ENCODE measurements at places on chromosomes 7 and 10.
A peak's percentile ranks its signal among the peaks of the same experiment; 100 is the strongest.

- no peak for DNase-seq
Measured at GRCh38 chr7:96786998-96787395, 77.4 kb upstream of the SEM1 start.

DNA sequence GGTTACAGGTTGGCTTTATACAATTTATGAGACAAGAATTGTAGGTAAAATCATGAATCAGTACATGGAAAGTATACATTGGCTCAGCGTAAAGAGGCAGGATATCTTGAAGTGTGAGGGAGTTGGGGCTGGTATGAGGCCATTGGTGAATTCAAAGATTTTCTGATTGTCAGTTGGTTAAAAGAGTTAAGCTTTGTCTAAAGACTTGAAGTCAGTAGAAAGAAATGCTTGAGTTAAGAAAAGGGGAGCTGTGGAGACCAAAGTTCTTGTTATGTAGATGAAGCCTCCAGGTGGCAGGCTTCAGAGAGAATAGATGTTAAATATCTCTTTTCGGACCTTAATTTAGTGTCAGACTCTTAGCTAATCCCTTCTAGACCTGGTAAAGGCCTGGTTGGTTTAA lies 341.0 kb downstream of the GALNT17 start:
- DNase-seq = no peak

DNA sequence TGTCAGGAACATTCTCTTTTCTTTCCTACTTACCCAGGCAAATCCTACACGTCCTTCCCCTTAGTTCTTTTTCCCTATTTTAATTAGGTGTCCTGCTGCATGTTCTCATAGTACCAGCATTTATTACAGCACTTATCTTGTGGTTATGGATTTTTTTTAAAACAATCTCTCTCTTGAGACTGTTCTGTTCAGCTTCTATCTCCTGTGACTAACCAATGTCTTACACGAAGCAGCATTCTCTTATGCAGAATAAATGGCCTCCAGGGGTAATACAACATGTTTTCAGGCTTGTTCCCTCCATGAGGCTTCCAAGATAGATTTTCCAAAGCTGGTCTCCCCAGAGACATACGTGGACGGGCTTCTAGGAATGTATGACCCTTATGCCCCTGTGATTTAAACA lies 1096.1 kb upstream of the CELF2 start:
- no peak for DNase-seq

DNA sequence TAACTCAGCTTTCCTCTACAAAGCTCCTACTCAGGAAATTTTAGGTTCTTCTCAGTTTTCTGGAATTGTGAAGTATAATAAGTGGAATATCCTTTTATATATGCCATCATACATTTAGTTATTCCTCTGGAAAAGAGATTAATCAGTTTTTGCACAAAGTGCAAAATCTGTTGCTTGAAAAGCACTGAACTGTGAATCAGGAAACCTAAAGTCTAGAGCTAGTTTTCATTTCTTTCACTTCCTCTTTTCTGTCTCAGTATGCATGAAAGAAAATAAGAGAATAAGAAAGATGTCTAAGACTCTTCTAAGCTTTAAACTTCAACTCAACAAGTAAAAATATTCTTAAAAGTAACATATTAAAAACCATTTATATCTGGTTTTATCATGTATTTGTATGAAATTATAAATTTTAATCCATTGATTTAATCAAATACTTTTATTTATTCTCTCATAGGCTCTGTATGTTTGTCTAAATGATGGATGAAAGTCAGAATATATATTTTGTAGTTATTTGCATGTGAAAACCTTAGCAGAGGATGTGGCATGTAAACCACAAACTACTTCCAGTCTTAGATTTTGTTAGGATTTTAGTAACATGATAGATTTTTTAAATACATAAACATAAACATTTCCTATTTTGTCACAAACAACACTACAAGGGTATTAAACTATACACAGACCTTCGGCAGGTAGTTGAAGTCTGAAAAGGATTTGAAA lies 1073.0 kb downstream of the XPNPEP1 start:
- DNase-seq = no peak

GRCh38 chr10:110861930-110862649 lies 9.6 kb upstream of the PDCD4 start:
- DNase-seq = no peak

- DNase-seq = no peak
Measured at GRCh38 chr7:82275342-82275741, 168.2 kb downstream of the CACNA2D1 start.

DNA sequence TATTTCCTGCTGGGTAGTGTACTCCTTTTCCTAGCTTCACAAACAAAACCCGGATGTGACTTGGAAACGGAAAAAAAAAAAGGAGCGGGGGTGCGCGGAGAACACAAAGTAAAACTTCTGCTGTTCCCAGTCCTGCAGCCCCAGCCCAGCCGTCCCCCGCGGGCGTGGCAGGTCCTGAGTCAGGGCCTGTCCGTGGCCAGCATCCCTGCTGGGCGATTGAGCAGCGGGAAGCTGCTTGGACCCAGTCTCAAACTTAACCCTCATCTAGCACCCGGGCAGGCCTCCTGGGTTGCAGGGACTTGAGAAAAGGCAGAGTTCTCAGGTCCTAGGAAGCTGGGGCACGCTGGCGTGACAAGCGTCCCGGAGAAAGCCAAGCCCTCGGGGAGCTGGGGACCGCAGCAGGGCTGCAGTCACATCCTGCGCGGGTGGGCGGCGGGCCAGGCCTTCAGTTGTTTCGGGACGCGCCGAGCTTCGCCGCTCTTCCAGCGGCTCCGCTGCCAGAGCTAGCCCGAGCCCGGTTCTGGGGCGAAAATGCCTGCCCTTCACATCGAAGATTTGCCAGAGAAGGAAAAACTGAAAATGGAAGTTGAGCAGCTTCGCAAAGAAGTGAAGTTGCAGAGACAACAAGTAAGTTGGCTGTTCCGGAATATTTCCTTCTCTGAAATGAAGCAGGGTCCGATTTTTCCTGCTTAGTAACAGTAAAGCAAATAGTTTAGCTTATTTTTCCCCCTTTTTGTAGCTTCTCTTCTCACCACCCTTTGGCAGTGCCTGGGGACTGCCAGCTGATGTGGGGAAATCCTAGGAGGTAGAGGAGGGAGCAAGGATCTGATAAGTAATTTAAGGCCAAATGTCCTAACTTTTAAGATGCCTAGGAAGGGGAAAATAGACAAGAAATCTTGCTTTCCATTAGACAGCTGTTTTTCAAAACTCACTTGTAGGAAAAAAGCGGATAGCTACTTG lies at the start of gene GNG11:
Gene GNG11 (plus strand): TSS at position 129 of the 960 bp plus-strand sequence. CDS start 403 bp downstream, at position 532.
- peak; percentile 18 for DNase-seq

GRCh38 chr10:57663401-57663800 lies 604.3 kb downstream of the IPMK start:
- DNase-seq = no peak

GRCh38 chr10:67527351-67527750 lies 168.6 kb downstream of the CTNNA3 start:
- no peak for DNase-seq

DNA sequence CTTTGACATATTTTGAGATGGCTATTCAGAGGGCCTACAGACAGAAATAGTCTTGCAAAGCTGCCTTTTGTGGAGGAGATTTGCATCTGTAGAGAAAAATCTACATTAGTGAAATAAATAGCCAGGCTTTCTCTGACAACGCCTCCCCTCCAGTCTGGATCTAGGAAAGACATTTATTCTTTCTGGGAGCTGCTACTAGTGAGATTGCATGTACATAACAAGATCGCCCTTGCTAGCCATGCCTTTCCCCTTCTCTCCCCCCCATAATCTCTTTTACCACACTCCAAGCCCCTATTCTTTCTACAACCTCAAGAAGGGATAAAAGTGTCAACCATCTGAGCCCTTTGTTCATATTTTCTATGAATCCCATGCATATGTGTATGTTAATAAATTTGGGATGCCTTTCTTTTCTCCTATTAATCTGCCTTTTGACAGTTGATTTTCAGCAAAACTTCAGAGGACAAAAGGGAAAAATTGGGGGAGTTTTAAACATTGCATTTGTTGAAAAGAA lies 194.2 kb downstream of the SNX13 start:
- DNase-seq = no peak

GRCh38 chr10:52146766-52147165 lies 167.3 kb upstream of the DKK1 start:
- no peak for DNase-seq

- DNase-seq = no peak
Measured at GRCh38 chr7:27000496-27000895, 95.3 kb downstream of the HOXA1 start.

- DNase-seq = no peak
Measured at GRCh38 chr10:76779796-76780301, 857.8 kb downstream of the KCNMA1 start.

- no peak for DNase-seq
Measured at GRCh38 chr7:4189131-4189570, 492.9 kb upstream of the FOXK1 start.

- no peak for DNase-seq
Measured at GRCh38 chr10:127182161-127182560, 14.2 kb downstream of the INSYN2A start.

DNA sequence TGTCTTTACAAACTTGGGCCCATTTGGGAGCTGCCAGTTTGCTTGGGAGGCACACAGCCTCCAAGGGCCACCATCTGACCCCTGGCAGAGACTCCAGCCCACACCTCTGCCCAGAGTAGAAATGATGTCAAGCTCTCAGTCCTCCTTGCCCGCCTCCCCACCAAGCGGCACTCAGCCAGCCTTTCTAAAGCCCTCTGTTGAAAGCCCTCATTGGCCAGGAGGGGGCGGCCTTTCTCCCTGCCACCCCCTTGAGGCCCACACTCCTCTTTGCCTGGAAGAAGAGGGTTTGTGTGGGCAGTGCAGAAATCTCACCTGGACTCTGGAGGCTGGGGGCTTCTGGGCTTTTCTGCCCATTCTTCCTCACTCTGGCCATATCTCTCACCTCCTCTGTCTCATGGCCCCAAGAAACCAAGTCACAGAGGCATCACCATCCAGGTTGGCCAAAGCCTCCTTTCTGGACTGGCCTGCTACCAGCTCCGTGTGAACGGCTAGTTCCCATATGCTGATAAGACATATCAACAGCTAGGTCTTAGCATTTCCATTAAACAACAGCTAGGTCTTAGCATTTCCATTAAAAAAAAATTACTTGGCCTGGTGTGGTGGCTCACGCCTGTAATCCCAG lies 36.1 kb downstream of the UBTD1 start:
- no peak for DNase-seq

DNA sequence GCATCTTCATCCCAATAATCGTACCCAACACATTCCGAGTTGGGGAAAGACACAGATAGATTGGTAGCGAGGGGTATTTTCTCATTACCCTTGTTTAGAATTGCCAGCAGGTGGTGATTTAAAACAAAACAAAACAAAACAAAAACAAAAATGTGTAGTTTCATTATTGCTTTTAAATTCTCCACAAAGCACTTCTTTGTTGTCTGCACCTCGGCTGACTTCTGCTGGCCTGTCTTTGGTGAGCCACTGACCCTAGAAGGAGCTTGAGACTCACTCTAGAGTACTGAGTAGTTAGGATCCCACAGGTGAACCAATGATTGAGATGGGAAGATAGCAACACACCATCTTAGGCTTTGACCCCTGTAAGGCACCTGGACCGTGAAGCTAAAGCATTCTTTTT lies 105.4 kb upstream of the BET1 start:
- DNase-seq = no peak

DNA sequence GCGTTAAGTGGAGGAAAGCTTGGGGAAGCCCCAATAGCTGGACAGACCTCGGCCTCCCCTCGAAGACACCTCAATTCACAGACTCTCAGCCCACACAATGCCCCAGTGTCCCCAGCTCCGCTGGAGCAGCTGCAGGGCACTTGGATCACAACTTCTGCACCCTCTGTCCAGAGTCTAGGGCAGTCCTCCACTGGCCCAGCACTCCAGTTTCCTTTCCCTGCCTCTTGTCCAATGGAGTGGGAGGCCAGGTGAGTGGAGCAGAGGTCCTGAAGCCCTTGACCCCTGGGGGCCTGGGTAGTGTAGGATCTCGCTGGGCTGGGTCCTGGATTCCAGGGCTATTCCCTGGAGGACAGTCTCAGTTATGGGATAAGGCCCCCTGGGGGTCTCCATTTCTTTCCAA lies 11.9 kb downstream of the SFRP5 start:
- peak; percentile 13 for DNase-seq

GRCh38 chr7:130278860-130279259 lies 12.2 kb downstream of the CPA2 start:
- DNase-seq = no peak

DNA sequence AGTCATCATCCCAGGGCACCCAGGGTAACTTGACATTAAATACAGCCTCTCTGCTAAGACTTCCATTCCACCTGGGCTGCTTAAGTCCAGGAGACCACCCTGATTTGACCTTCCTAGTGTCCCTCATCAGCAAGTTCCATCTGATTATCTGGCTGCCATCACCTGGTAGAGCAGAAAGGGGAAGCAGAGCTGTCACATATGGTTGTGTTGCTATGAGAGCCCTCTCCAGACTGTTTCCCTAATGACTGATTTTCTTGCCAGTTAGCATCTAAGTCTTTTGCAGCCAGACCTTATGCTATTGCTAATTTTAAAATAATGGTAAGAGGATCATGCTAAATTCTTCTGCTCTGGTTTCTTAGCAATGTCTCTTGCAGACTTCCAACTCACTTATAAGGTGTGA lies 38.7 kb downstream of the KCNH2 start:
- DNase-seq = peak; percentile 5

Data from activated T-cell treated with anti-CD3 and anti-CD28 coated beads, Interleukin-2, amount 50 U/mL, for 1 hour (primary cell).